ENCODE measurements at places on chromosomes 3 and 15.

DNA sequence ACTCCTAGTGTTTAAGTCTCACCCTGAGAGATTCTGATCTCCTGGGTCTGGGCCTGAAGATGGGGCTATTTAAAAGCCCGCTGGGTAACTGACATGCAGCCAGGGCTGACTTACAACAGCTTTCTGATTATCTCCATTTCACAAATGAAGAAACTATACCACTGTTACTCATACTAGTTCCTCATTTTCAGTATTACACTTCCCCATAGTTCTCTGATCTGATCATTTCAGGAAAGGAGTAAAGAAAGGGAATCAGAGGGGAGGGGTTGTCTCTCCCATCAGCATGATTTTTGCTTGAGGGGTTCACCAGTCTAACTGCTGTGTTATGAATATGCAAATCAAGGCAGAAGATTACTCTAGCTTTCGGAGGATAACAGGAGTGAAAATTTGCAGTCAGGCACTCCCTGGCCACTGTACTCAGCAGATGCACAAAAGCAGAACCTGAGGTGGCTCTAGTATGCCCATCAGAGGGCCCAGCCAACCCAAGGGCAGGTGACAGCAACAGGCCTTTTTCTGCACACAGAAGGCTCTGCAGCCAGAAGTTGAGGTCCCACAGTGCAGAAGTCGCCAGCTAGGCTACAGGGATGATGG is 59.4 kb downstream of the DAPK2 start:
- DNase-seq: peak; percentile 67

- no peak for DNase-seq
These were observed 43.2 kb upstream of the TNFAIP8L3 start for GRCh38 chr15:51137880-51138430.

DNA sequence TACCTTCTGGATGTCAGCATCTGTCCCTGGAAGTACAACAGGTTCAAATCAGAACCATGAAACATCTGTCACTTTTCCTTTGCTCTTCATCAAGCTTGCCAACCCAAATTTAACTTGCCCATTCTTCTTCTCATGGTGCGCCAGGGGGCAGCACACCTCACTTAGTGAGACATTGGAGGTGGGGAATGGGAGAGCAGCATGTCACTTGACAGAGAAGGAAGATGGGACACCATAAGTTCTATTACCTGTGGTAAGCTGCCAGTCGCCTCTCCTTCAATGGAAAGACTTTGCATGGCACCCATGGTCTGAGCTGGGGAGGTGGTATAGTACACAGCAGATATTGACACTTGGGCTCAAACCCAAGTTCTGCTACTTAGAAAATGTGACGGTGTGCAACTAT is 2.9 kb downstream of the SCN5A start:
- peak; percentile 30 for DNase-seq

DNA sequence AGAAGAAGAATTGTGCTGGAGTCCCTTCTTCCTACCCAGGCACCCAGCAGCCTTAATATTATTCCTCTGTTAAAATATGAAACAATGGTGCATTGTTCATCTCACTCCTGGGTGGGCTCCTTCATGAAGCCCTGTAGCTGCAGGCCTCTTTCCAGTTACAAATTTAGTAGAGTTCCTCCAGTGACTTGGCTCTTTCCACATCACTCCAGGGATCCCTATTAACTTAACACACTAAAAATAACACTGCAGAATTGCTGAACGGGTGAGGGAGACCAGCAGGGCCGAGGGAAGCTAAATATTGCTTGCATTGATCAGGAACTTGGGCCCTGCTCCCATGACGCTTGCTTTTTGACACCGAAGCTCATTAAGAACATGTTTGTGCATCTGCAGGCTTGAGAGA is 142.3 kb downstream of the PDCD6IP start:
- no peak for DNase-seq

DNA sequence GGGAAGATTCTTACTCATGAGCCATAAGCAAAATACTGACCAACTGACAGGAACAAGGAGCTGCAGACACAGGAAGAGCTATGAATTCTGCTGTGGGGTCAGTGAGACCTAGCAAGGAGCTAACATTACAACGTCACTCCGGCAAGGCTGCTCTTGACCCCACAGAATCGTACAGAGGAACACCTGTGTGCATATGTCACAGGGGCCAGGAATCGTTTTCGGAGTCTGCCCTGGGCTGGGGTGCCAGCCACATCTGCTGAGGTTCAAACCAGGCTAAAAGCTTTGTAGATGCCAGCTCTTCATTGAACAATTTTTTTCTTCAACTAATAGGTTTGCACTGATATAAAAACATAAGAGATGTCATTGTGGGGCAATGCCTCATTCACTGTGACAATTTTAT is 82.6 kb downstream of the LRRK1 start:
- DNase-seq: no peak

GRCh38 chr3:64900617-64901521 is 213.1 kb upstream of the ADAMTS9 start:
- no peak for DNase-seq

GRCh38 chr3:191770541-191770940 is 309.6 kb downstream of the PYDC2 start:
- DNase-seq: no peak

DNA sequence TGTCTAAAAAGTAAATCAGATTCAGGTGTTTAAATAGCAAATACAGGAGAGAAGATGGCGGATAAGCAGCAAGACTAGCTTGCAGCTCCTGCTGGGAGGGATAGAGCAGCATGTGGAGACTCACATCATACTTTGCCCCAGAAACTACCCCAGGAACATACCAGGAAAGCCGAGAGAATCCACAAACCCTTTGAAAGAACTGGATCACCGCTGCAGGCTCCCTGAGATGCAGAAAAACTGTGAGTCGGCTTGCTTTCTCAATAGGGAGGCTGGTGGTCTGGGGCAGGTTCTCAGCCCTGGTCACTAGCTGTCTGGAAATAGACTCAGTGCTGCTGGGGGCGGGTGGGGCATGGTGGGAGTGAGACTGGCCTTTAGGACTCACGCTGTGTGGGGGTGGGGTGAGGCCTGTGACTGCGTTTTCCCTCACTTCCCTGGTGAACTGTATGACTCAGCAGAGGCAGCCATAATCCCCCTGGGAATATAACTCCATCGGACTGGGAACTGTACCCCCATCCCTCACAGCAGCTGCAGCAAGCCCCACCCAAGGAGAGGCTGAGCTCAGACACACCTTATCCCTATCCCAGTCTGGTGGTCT is 142.8 kb downstream of the CNTN6 start:
- DNase-seq: no peak

DNA sequence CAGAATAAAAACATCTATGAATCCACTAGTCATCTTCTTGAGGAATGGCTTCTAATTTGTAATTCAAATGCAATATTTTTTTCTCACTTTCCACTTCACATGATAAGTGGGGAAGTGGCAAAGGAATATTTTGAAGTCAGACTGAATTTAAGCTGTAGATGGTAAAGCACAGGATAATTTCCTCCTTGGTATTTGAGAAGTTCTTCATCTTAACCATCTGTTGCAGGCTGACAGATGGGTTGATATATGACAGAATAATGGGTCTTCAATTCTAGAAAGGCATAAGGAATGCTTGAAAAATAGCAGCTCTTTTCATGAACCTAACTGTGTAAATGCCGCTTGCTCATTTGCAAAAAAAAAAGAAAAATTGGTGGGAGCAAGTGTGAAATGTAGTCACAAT is 66.5 kb upstream of the SNTN start:
- DNase-seq: no peak

DNA sequence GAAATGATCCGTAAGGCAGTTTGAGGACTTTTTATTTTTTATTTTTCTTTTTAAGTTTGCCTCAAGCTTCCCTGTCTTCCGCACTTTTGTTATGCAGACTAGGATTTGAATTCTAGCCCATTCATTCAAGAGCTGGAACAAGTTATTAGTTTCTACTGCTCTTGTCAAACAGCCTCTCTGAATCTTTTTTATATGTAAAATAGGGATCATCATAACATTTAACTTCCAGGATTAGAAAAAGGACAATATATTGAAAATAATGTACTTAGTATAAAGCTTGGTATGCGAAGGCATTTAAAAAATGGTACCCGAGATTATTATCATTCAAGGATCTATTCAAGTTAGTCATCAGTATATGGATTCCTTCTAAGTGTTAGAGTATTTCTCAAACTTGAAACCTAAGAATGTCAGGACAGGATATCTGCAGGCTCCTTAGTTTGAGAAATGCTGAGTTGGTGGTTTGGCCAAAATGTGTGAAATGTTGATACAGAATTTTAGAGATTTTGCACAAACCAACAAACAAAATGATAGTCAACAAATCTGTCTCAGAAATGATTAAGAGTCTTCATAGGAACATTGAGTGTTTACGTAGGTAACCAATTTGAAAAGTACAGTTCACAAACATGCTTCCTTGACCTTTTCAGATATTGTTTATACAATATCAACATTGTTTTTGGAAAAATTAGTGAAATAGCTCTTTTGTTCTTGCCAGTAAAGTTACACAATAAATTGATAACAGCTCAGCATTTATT is 40.5 kb upstream of the IGSF10 start:
- no peak for DNase-seq

DNA sequence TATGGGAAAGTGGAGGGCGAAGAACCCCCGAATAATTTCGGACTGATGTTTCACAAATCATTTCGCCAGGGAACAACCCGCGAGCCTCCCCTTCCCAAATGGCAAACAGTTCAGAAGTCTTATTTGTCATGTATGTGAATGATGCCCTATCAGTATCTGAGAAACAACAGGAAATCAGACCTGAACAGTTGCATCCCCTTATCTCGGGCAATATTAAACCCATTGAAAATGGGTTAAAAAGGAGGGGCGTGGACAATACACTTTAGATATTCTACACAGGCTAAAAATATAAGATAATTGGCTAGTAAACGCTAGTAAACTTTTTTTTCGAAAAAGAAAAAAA is 1003.3 kb upstream of the NR2F2 start:
- DNase-seq: no peak

DNA sequence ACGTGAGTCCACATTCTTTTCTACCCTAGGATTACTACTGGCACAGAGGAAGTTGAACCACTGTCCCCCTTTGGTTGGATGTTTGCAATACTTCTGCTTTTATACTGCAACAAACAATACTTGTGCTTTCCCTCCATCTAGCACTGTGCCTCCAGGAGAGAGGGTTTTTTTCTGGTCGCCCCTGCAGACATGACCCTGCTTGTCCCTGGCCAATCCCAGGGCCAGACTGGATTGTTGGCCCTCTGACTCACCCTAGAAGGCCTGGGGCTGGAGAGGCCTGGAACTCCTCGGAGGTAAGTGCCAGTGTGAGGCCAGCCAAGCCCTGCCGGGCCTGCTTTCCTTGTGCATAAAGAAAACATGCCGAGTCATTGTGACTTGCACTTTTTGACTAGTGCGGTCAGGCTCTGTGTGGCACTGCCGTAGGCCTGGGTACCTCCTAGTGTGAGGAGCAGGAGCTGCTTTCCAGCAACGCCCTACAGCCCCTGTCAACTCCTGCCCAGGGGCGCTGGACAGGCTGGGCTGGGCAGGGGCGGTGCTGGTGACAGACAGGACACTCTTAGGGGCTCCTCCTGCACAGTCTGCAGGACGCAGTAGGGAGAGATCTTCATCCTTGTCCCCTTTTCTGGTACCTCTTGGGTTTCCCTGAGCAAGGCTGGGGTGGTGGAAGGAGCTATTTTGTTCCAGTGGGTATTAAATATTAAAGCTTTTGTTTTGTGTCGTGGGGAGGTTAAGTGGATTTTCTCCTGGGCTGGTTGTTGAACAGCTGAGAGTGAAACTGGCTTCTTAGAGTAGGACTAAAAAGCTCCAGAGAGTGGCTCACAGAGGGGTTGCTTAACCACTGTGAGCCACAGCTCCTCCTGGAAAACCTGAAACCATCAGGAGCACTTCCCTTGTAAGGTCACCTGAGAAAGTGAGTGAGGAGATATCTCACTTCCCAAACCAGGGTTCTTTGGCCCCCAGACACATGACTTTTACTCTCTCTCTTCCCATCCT is 14.4 kb upstream of the TKT start:
- peak; percentile 76 for DNase-seq

DNA sequence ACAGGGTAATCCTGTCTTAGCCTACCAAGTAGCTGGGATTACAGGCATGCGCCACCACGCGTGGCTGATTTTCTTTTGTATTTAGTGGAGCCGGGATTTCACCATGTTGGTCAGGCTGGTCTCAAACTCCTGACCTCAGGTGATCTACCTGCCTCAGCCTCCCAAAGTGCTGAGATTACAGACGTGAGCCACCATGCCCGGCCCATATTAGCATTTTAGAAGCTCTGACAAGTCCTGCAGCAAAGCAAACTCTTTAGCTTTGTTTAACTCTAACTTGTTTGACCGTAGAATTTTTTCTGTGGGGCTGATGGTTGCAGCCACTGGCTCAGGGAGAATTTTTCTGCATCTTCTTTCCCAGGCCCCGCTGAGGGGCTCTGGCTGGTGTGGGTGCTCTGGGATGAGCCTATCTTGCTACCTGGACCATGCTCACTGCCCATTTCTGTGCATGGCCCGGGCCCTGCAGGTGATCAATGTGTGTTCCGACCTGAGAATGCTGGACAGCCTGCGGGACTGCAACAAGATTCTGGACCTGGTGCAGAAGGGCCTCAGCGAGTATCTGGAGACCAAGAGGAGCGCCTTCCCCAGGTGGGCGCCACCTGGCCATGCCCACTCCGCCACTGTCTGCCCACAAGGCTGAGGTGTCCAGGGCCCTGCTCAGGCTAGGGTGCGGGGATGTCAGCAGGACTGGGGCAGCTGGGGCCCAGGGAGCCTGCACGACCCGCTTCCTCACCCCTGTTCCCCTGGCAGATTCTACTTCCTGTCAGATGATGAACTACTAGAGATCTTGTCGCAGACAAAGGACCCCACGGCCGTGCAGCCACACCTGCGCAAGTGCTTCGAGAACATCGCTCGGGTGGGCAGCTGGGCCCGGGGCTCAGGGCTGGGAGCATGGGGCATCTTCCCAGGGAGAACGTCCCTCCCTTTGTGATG is 41.3 kb downstream of the DNAH1 start:
- no peak for DNase-seq

GRCh38 chr15:36334059-36334458 is 245.4 kb upstream of the CDIN1 start:
- DNase-seq: no peak

DNA sequence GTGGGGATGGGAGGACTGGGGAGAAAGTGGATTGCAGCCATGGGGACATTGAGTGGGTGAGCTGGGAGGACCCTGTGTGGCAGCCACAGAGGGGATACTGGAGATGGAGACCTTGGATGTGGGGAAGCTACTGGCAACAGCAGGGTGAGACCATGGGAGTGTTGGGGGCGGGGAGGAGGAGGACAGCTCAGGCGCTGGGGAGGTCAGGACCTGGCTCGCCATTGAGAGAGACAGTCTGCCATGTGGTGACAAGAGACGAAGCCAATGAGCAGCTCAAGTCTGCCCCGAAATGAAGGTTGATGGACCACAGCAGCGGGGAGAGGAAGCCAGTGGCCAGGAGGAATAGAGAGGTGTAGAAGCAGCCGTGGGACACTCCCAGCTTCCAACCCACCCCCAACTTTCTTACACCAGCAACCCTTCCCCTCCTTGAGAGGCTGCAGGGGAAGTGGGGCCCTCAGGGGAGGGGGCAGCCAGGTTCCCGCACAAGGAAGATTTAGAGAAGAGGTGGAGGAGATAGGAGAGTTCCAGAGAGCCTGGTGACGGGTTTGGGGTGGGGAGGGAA is 118.1 kb downstream of the ASB7 start:
- no peak for DNase-seq
